ENCODE measurements at places on chromosomes 13 and 19.
A peak's percentile ranks its signal among the peaks of the same experiment; 100 is the strongest.

DNA sequence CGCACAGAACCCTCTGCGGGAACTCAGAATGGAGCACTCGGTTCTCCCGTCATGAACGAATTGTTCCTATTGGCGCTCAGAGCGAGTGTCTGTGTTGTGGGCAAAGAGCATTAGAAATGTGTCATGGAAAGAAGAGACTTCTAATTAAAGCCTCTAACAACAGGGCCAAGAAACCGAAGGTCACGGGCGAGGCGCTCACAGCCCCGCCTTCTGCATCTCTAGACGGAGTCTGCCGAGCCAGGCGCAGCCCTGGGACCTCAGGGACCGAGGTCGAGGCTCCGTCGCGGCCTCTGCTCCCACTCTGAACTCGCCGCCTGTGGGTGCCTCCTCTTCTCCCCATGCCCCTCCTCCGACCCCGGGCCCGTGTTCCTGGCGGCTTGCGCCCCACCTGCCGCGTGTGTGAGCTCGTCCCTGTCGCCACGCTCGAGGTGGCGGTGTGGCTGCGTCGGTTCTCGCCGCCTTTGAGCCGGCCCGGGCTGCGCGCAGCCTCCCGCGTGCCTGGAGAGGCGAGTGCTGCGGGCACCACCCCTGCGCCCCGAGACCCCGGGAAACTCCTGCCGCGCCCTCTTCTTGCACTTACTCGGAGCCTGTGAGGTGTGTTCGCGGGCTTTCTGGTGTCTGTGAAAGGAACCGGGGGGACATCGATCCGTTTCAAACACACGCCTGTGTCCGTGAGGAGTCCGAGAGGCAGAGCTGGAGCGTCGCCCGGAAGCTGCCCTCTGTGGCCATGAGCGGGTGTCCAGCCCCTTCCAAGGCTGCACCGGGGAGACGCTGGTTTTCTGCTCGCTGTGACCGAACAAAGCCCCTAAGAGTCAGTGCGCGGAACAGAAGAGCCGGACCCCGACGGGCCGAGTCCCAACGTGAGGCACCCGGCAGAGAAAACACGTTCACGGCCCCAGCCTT lies 45.4 kb upstream of the SPACA7 start:
- no peak for DNase-seq

DNA sequence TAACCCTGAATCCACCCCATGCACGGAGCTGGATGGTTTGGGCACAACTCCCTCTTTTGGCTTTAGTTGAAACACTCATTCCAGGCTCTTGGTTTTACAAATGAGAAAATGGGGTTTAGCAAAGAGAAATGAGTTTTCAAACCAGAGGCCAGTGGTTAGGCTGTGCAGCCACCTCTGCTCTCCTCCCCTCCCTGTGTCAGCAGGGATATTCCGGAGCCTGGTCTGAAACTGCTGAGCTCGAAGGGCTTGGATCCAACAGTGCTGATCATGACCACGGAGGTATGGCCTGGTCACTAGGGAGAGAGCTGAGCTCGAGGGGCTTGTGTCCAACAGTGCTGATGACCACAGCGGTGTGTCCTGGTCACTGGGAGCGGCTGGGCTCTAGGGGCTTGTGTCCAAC lies 41.5 kb downstream of the ZNF787 start:
- no peak for DNase-seq

DNA sequence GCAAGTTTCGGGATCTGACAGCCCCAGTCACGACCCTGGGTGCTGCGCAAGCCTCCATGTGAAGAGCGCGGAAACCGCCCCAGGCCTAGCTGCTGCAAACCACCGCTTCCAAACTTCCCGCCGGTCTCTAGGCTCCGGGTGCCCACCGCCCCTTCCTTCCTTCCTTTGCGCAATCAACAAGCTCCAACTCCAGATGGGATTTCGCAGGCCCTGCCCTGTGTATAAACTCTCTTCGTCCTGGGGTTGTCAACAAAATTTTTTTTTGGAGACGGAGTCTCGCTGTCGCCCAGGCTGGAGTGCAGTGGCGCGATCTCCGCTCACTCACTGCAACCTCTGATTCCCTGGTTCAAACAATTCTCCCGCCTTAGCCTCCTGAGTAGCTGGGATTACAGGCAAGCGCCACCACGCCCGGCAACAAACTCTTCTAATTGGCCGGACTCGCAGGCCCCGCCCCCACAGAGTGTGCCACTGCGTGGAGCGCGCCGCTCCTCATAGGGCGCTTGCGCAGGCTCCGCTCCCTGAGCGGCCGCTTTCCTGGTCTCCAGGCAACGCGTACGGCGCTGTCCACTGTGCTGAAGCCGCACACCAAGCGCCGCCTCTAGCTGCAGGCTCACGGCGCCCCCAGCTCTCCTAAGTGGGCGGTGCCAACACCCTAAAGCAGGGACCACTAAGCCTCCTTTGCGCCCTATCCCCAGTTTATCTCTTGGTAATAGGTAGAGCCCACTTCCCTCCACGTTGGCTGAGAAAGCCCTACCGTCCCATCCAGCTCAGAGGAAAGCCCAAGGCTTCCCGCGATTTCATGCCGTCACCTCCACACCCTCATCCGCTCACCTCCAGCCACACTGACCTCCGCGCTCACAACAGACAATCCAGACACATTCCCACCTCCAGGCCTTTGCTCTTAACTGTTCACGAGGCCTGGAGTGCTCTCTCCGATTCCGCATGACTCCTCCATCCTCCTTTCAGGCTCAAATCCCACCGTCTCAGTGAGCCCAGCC lies 5.5 kb upstream of the QTRT1 start:
- peak; percentile 96 for DNase-seq

- peak; percentile 2 for DNase-seq
Measured at GRCh38 chr13:64248371-64249065, 2832.9 kb upstream of the PCDH20 start.

- DNase-seq: no peak
Measured at GRCh38 chr13:73440296-73440895, 381.6 kb downstream of the KLF5 start.
